ENCODE measurements at places on chromosomes 11 and 22.
A peak's percentile ranks its signal among the peaks of the same experiment; 100 is the strongest.

DNA sequence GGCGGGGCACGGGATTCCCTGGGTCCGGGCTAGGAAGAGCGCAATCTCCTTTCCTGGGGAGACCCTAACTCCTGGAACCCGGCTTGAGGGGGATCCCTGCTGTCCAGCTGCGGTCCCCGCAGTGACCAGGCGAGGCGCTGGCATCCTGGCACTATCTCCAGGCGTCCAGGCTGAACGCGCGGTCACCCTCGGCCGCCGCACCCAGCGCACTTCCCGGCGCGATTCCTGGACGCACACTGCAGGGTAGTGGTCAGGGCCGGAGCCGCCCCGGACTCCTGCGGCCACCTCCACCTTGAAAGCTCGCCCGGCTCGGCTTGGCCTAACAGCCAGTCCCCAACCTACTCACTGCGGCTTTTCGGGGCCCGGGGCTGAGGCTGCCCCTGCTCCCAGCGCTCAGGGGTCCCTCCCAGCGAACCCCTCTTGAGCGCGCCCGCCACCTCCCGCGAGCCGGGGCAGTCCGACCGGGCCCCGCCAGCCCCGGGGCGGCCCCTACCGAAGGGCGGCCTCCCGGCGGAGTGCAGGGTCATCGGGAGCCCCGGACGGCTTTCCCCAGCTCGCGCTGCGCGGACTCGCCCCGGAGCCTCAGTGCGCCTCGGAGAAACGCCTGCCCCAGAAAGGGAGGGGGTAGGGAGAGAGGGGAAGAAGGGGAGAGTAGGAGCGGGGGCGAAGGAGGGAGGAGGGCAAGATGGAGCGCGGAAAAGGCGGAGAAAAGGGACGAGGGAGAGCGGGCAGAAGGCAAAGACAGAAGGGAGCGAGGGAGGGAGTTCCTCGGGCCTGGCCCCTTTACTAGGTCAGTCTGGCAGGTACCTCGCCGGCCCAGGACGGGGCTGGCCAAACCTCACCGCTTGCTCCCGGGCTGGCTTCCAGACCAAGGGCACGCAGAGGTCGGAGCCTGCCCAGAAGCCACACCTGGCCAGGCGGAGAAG is 1.0 kb downstream of the POU2AF3 start:
- no peak for DNase-seq

DNA sequence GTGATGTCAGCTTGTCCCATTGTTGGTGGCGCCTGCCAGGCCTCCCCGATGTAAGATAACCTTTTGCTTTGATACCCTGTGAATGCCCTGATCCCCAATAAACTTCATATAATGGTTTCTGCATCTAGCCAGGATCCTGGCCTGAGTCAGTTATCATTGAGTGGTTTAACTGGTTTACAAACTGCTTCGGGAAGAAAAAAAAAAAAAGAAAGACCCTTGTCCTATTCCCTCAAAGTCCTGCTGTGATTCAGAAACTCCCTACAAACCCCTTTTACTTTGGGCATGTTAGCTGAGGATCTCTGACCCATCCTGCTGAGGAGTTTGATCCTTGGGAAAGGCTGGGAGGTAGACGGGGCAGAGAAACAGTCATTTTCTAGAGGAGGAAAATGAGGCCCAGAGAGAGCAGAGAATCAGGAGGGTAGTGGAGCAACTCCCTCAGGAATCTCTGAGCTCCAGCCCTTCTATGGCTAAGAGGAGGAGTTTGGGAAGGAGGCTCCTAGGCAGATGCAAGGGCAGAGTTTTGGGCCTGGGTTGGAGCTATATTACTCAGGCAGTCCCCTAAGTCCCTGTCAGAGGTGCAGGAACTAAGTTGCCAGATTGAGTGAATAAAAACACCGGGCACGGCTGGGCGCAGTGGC is 5.4 kb upstream of the CYB5R3 start:
- DNase-seq = no peak

DNA sequence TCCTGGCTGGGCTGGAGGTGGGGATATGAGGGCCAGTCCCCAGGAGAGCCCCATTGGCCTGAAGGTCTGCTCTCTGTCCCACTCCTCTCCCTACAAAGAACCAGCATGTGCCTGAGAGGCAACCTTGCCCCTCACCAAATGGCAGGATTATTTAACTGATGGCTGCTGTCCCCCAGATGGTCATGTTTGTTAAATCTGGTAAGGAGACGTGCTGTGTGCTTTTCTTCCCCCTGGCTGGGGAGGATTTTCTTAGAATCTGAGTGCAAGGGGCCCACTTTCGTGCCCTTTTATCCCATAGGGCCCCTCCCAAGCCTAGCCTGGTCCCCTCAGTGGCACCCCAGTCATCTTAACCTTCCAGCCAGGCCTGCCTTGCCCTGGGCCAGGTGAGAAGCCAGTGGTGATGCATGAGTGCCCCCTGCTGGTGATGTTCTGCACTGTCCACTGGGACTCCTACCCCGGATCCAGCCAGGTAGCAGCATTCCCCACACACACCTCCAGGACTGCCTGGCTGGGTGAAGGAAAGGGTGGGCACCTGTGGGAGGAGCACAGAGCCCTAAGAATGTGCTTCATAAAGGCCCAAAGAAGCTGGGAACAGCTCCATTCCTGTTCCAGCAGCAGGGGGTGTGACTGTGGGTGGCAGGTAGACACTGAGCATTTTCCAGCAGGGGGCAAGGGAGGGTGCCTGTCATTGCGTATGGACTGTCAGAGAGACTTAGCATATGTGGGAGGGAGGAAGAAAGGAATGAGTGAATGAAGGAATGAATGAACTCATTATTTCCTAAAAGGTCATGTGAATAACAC is 28.9 kb downstream of the MFNG start:
- peak; percentile 83 for DNase-seq

DNA sequence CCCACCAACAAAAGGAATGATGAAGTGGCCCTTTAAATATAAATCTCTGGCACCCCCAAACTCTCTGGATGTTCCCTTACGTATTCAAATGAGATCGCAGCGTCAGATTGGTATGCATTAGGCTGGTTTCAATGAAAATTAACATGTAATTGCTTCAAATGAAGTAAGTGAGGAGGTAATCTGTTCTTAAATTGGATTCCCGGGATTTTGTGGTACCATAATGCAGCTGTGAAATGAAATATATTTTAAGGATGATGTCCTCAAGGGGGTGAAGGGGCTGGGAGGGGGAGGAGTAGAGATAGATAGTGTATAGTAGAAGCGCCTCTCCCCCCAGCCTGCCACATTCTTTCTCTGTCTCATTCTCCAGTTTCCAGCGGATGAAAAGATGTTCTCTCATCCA is 748.2 kb downstream of the NTM start:
- DNase-seq = no peak

DNA sequence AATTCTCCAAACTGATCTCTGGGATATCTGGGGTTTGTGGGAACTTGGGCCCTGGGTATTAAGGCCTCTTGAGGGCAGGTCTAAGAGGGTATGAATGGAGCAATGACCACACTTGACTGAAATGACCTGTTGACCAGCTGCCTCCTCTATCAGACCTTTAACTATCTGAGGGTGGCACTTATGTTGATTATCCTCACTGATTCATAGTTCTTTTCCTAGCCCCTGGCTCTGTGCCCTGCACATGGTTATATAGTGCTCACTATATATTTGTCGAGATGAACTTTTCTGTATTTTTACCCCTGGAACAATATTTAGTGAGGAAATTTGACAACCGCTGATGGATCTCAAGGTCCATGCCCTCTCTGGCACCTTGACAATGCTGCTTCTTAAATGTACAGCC is 305.5 kb upstream of the PLET1 start:
- no peak for DNase-seq

- no peak for DNase-seq
Measured at GRCh38 chr11:44852159-44852747, 98.4 kb downstream of the TP53I11 start.

DNA sequence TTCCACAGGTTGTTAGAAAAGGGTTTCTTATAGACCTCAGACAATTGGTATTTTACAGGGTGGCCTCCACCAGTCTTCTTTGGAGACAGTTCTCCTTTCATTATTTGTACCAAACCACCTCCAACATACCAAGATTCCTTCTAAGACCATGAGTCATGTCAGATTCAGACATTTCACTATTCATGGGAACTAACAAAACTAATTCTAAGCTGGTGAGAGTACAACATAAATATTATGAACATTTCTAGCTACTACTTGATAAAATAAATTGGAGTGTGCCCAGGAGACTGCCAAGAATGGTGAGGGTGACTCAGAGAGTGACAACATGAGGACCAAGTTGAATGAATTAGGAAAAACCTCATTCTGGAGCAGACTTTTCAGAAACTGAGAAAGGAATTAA is 494.6 kb upstream of the LRRC4C start:
- no peak for DNase-seq

DNA sequence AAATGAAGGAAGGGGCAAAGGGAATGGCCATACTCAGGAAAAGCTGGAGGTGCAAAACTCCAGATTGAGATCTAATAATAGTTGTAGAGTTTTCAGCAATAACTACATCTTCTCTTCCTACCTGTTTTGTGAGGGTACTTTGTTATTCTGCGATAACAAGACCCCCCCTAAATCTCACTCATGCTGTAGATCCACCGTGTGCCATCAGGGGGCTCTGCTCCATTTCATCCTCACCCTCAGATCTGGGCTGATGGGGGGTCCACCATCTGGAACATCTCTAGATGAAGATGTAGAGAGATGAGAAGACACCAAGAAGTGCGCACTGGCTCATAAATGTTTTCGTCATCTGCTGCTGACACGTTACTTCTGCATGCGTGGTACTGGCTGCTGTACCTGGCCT is 135.9 kb upstream of the KIRREL3 start:
- no peak for DNase-seq

- no peak for DNase-seq
Measured at GRCh38 chr11:102727890-102728289, 3.1 kb upstream of the MMP8 start.

GRCh38 chr11:78453140-78453935 is 35.7 kb upstream of the GAB2 start:
- DNase-seq = no peak

- no peak for DNase-seq
Measured at GRCh38 chr22:37805810-37806277, 1.9 kb upstream of the GCAT start.
